Pancreas (tissue), 10 donors: ENCODE measurements at places on chromosomes 7 and 10. TPM values are rescaled to one million over a fixed set of nuclear protein-coding genes. Genes with fewer than 3 reads are reported as not detected.
A peak's percentile ranks its signal among the peaks of the same experiment; 100 is the strongest.

DNA sequence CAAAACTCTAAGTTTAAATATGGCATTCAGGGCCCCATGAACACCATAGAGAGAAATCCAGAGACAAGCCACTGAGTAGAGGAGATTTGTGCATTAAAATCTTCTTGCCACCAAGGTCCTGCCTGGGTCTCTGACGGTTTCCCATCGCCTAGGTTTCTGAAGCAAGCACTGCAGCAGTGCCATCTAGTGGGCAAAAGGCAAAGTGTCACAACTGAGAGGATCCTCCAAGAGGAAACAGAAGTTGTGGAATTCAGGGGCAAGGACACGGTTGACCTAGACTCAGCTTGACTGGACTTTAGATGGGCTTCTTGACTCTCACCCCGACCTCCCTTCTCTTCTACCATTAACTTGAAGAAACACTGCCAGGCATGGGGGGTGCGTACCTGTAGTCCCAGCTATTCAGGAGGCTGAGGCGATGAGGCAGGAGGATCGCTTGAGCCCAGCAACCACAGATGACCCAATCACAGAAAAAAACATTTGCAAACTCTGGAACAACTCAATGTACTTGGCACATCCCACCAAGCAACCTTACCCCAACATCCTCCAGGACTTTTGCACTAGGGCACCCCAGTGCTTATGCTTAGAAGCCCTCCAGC, 604.1 kb downstream of the GALNT17 start:
- no peak for DNase-seq

GRCh38 chr7:76063525-76063924, 15.6 kb downstream of the MDH2 start:
- peak; percentile 84 for DNase-seq

DNA sequence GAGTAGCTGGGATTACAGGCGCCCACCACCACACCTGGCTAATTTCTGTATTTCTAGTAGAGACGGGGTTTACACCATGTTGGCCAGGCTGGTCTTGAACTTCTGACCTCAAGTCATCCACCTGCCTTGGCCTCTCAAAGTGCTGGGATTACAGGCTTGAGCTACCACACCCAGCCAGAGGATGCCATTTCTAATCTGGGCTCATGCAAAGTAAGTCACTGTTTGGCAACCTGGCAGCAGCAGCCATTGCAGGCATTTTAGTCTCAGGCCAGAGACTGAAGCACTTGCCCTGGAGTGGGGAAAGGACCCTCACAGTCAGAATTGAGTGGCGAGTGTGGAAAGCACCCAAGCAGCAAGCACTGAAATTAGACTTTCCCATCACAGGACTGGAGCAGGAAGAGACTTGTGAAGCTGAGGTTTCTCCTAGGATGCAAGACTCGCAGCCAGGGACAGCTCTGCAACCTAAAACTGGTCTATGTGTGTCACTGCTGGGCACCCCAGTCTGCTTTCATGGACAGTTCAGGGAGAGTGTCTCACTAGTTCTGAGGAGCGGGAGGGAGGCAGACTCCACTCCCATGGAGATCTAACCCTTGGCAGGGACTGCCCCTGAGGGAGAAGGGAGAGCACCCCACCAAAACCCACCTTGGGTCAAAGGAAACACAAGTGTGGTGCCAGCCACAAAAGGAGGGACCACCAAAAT, 27.6 kb downstream of the SNX13 start:
- DNase-seq = no peak

DNA sequence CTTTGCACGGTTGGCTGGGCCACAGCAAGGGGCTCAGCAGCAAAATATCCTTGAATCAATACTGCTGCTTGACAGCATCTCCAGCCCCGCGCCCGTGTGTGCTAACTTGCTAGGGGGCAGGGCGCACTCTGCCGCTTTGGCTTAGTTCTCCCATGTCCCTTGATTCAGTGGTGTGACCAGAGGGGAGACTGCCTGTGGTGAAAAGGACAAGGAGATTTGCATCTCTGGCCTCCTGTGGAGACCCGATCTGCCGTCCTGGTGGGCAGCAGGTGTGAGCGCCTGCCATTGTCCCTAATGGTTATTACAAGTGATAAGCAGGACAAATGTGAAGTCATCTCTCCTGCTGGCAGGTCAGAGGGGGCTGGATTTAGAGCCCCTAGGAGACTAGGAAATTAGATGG, 500.2 kb upstream of the GALNT17 start:
- DNase-seq = no peak

DNA sequence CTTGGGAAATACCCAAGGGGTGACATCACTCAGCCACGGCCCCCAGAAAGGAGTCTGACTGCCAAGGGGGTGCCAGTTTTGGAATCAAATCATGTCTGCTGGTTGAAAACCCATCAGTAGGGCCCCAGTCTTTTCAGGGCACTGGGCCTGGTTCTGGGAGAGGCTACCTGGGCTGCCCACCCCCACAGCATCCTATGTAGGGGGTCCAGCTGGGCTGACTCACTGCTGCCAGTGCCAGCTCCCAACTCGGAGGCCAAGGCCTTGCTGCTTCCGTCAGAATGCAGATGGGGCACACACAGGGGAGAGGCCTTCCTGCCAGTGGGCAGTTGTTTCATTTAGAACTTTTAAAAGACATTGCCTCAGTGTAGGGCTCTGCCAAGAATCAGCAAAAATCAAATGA, 39.5 kb upstream of the DMBT1 start:
- DNase-seq = no peak

GRCh38 chr7:115724400-115725056, 306.0 kb downstream of the TFEC start:
- no peak for DNase-seq

DNA sequence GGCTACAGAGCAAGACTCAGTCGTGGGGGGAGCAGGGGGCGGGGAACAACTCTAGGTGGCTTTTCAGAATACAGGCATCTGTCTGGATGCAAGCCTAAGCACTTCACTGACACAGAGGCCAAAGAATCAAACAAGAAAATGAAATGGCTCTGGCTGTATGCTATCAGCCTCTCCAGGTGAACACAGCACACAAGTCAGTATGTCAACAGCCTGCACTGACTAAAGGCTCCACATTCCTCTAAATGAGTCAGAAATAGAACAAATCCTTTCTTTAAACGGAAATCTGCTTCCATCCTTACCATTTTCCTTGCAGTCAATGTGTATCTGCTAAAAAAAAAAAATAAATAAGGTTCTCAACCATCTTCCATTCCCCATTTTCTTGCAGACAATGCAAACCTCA, 88.3 kb downstream of the ARMH3 start:
- DNase-seq = no peak

DNA sequence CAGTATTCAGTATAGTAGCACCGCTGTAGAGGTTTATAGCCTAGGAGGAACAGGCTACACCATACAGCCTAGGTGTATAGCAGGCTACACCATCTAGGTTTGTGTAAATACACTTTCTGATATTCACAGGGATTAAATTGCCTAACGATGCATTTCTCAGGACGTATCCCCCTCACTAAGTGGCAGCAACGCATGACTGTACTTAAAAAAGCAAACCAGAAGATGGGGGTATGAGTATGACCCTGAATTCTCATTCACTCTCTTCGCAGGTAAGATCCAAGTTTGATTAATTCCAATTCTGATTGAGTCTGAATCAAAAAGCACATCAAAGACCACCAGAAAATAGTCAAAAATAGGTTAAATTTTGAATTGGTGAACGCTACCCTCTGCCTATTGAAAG, 972 bp downstream of the ORC5 start:
- no peak for DNase-seq

PNLIPRP1 gene
- total RNA-seq = 4,882 TPM

SPDYE6 gene
- not detected for total RNA-seq
